ENCODE measurements at places on chromosomes 2 and 18. TPM values are rescaled to one million over a fixed set of nuclear protein-coding genes. Genes with fewer than 3 reads are reported as not detected.

PRADC1 gene
- polyA plus RNA-seq: 6.8 TPM

TRABD2A gene
- polyA plus RNA-seq: 5.5 TPM

REG3G gene
- polyA plus RNA-seq: not detected

DNAH7 gene
- polyA plus RNA-seq: 1.1 TPM

GPR17 gene
- polyA plus RNA-seq: not detected

AQP4 gene
- 1.1 TPM for polyA plus RNA-seq

FRZB gene
- polyA plus RNA-seq: 1.2 TPM

SMPD4 gene
- 43.5 TPM for polyA plus RNA-seq

LINC00305 gene
- not detected for polyA plus RNA-seq

RAX gene
- 0.16 TPM for polyA plus RNA-seq

LDAH gene
- polyA plus RNA-seq: 8.1 TPM

ZBTB14 gene
- polyA plus RNA-seq: 6.0 TPM

BMP10 gene
- not detected for polyA plus RNA-seq

MYO1B gene
- polyA plus RNA-seq: 26.4 TPM

ABCB11 gene
- 0.03 TPM for polyA plus RNA-seq

CBLN2 gene
- not detected for polyA plus RNA-seq

LYPD6 gene
- 4.9 TPM for polyA plus RNA-seq
